ENCODE measurements at places on chromosomes 16 and 17.

DNA sequence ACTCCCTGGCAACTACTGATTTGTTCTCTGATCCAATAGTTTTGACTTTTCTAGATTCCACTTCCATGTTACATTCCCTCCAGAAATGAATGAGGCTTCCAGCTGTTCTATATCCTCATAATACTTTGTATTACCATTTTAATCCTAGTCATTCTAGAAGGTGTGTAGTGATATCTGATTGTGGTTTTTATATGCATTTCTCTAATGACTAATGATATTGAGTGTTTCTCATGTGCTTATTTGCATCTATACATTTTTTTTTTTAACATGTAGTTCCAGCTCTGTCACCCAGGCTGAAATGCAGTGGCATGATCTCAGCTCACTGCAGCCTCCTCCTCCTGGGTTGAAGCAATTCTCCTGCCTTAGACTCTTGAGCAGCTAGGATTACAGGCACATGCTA is 7.3 kb downstream of the ADGRG5 start:
- no peak for DNase-seq

GRCh38 chr16:57632568-57632967 is 4.1 kb downstream of the ADGRG1 start:
- no peak for DNase-seq

GRCh38 chr16:74738113-74738541 is 36.5 kb downstream of the FA2H start:
- DNase-seq, result no peak

DNA sequence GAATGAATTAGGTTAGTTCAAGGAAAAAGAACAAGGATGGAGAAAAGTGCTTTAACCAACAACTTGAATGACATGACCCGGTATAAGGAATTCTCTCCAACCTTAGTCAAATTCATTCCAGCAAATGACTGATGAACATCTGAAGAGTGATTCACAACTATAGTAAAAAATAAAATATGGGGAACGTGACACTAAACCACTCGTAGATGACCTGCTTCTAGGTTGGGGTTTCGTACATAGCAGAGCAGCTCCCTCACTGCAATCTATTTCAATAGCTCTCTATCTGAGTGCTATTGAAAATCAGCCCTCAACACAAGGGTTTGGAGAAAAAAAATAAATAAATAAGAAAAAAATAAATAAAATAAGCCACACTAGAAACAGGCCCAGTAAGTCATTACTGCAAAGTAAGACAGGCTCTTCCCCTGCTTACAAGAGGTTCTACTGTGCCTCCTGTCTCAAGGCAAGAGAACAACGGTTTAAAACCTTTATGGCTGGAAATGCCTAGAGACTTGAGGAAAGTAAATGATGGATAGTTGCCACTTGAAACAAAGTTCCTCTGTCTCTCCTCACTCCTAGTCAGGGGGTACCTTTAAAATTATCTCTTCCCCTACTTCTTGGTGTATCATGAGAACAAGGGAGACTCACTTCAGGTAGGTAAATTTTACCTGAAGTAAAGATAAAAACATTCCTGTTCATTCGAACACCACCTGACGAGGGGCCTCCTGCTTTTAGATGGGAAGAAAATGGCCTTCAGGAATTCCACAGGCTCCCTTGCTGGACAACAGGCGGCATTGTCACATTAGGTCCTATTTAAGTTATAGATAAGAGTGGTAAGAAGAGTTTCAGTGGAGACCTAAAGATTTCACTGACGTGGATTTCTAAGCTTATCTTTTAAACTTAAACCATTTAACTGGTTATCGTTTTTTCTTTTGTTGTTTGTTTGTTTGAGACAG is 20.5 kb downstream of the COG7 start:
- no peak for DNase-seq

DNA sequence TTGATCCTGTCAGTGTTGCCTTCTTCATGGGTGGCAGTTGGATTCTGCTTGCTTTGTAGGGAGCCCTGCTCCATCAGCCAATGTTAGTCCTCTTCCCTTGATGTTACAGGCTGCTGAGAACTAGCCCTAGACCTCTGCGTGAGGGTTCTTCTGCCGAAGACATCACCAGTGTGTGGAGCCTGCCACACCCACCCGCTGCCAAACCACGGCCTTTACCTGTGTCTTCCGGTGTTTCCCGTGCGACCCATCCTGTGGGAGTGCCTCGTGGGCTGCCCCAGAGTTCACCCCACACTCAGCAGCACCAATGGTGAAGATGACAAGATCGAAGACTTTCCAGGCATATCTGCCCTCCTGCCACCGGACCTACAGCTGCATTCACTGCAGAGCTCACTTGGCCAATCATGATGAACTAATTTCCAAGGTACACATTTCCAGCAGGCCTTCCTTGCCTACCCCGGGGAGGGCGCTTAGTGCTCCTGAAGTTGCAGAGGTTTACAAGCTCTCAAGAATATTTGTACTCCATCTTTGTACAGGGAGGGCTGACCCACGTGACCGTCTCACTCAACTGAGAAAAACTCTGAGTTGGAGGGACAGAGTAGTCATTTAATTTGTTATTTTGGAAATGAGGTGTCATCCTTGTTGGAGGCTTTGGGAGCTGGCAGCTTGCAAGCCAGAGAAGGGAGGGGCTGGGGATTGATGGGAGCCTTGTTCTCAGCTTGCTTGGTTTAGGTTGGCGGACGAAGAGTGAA is 21.8 kb downstream of the YPEL2 start:
- no peak for DNase-seq

DNA sequence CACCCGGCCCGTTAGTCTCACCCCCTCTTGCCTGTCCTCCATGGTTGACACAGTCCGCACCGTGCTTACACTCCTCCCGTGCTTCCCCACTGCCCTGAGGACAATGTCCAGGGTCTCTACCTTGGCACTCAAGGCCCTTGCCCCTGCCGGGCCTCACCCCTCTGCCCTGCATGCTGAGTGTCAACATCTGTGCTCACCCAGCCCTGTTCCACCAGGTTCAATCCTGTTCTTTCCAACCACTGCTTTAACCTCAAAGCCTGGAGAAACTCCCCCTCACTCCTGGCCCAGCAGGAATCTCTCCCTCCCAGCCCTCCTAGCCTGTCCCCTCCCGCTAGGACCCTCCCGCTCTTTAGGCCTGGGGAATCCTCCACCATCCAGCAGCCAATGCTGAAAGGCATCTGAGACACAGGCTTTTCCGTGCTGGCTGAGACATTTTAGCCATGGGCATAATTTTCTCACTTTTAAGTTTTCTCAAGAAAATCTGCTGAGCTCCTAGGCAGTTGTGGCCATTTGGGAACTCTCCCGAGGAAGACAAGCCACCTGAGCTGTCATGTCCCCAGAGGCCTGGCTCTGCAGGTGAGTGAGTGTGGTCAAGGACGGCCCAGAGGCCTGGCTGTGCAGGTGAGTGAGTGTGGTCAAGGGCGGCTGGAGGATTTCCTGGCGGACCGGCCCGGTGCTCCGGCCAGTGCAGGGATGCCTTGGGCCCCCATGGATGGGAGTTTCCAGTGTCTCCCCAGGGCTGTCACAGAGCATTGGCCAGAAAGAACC is 10.8 kb upstream of the P2RX1 start:
- no peak for DNase-seq

- DNase-seq, result no peak
Measured at GRCh38 chr16:89687092-89687940, 827 bp downstream of the CDK10 start.

DNA sequence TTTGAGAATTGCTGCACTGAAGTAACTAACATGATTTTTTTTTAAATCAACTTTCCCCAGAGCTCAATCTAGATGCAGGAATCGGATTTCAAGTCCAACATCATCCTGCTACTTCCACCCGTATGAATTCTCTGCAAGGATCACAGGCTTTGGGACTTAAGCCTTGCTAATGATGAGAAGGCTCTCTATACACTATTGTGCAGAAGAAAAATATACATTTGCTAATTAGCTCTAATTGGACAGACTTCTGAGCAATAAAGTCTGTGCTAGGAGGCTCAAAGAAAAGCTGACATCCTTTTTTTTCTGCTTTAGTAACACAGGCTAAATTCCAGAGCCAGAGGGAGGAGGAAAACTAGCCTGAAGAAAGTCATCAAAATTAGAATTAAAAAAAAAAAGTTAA is 433.6 kb downstream of the PMP22 start:
- DNase-seq, result no peak

DNA sequence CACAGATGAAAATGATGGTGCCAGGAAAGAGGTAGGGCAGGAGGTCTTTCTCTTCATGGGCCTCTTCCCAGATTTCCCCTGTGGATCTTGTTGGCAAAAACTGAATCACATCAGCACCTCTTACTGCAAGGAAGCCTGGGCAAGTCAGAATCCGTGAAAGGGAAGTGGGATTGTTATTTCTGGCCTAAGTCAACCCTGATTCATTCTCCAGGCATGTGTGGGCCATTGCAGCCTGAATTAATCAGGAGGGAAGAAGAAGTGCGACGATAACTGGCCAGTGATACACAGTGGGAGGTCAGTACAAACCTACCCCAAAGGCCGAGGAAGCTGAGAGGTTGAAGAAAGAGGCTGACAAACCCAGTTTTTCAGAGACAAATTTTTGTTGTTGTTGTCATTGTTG is 17.9 kb upstream of the NSMCE1 start:
- no peak for DNase-seq

- no peak for DNase-seq
Measured at GRCh38 chr16:67459861-67460150, 21.2 kb downstream of the ATP6V0D1 start.

DNA sequence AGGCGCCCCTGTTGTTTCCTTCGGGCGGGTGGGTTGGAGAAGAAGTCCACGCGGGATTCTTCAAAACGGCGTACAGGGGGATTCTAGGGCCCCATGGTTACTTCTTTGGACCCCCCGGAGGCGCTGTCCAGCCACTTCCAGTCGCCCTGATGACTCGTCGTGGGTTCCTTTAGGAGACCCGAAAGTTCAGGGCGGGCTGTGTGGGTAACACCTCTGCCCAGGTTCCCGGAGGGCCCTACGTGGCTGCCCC is 716 bp upstream of the HIC1 start:
- no peak for DNase-seq

DNA sequence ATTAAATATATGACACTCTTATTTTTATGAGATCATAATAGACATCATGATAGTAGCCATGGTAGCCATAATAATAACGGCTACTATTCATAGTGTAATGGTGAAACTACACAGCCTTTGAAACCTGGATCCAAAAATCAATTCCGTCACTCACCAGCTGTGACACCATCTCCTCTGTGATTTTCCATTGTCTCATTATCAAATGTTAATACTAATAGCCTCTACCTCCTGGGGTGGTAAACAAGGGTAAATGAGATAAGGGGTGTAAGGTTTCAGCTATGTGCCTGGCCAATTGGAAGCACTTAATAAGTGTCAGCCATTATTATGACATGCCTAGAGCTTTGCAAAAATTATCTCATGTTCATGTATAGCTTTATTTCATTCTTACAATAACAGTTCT is 88.6 kb downstream of the CACNG3 start:
- DNase-seq, result no peak

DNA sequence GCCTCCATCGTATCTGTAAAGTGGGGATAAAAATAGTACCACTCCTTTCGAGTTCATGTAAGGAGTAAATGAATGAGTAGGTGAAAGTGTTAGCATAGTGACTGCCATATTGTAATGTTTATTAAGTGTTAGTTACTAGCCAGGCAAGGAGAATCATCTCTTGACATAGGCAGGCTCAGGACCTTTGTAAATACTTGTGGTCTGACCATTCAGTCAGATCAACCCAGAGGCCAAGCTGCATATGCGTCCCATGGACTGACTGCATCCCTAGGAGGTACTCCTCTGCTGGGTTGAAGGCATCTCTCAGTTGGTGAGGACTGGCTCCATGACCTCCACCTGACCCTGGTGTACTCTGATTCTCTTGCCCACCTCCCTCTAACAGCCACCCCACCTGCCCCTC is 40.5 kb upstream of the CDRT4 start:
- no peak for DNase-seq

DNA sequence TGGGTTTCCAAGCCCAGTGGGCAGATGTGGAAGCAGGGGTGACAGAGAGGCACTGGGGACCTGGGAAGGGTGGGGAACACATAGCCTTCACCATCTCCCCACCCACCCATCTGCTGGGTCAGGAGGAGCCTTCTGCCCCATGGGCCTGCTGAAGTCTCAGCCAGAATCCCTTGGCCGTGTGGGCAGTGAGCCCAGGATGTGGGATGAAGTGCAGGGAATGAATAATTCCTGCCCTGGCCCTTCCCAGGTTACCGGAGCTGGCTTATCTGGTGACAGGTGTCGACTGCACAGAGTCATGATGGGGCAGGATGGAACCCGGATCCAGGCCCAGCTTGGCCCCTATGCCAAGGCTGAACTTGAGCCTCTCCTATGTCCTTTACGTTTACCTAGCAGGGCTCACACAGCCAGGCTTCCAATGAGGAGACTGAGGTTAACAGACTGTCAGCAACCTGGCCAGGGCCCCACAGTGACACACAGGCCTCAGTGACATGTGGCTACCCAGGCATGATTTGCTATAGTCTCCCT is 17.5 kb downstream of the ATP2A3 start:
- no peak for DNase-seq

GRCh38 chr16:77335652-77336234 is 99.1 kb downstream of the ADAMTS18 start:
- DNase-seq, result no peak

DNA sequence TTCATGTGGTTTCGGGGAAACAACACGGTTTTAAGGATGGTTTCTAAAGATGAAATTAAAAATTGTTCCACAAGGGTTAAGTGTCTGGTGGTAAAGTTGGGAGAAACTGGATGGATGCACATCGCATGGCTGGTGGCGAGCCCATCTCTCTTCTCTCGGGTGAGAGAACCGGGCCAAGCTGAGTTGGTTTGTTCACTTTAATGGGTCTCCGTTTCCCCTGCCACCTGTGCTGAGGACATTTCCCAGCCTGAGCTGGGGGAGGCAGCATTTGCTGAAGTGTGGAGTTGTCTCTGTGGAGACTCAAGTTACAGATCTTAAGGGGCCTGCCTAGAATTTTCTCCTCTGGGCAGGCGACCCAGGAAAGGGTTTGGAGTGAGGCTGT is 7.9 kb downstream of the FUS start:
- DNase-seq, result no peak

DNA sequence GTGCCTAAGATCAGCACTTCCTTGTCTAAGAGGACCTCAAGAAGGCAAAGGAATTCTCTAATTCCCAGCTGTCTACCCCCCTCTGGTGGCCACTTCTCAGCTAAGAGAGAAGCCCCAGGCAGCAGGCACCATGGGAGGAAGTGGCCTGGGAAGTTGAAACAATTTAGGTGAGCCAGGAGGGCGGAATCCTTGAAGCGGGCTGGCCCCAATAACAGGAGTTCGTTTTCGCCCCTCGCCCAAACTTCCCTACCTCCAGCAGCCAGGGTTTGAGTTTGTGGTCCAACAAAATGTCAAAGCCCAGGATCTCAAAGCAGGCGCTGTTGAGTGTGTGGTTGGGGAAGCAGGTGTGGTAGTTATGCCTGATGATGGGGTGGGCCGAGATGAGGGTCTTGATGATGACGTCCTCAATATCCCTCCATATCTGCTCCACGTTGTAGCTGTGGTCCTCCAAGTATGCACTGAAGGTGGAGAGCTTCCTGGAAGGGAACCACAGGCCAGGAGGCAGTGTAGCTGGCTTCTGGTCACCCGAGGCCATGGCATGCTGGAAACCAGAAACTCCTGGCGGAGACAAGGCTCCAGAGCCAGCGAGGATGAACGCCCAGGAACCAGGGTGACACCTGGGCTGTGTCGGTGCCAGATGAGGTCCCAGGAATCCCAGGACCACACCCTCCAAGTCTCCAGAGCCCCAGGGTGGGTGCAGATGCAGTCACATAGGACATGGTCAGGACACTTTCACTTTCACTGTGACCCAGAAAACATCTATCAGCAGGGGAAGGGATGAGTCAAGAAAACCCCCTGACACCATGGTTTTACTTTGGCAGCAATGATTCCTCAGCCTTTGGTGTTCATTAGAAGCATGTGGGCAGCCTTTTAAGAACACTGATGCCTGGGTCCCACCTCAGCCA is 25.6 kb downstream of the TTLL6 start:
- peak; percentile 71 for DNase-seq

Data from NCI-H2029 (cell line).